ENCODE measurements at places on chromosomes 7 and 10.

DNA sequence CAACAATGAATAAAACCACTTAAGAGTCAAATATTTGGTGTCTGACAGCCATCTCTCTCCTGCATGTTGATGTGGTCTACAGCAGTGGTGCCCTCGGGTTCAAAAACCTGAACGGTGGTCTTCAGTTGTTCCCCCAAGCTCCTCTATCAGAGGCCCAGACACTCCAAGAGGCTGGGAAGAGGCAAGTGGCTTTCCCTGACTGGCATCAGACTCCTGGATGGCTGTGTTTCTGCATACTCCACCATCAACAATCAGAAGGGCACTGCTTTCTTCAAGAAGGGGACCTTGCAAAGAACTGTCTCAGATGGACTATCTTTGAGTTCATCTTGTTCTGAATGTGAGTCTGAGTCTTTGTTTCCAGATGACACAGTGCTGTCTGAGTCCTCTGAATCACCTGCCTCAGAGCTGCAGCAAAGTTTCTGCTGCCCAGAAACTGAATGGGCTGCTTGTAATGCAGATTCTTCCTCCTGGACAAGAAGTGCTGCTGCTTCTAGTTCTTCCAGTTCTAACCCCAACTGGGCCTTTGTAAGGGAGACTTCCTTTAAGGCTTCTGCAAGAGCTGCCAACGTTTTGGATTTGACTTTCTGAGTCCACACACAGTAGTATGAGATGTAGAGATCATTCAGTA, 5.9 kb upstream of the SGMS1 start:
- DNase-seq, result no peak

- no peak for DNase-seq
These were observed 207.7 kb upstream of the TEX47 start for GRCh38 chr7:89002981-89003956.

GRCh38 chr10:70120417-70120816, 12.2 kb downstream of the AIFM2 start:
- DNase-seq, result peak; percentile 34

GRCh38 chr10:22481687-22482539, 136.6 kb downstream of the SPAG6 start:
- DNase-seq, result no peak

DNA sequence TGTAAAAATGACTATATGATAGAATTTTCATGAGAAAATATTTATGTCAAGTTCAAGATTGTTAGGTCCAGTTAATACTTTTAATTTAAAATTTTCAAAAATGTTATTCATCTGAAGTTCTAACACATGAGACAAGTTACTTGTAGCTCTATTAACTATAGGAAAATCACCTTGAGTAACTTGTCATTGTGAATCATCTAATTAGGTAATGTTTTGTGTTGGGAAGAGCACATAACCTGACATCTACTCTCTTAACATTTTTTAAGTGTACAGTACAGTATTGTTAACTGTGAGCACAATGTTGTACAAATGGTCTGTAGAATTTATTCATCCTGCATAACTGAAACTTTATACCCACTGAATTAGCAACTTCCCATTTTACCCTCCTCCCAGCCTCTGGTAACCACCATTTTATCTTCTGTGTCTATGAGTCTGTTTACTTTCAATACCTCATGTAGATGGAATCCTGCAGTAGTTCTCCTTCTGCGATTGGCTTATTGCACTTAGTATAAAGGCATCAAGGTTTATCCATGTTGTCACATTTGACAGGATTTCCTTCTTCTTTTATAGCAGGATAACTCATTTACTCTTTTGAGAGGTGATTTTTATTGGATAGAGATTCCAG, 54.6 kb downstream of the ARL4A start:
- no peak for DNase-seq

- DNase-seq, result no peak
These were observed at the start of gene HOXA6 for GRCh38 chr7:27147199-27148030. Gene HOXA6 (minus strand): TSS chr7:27147774. CDS start chr7:27147749, 25 bp downstream.

- no peak for DNase-seq
These were observed 229.2 kb downstream of the TCERG1L start for GRCh38 chr10:131082201-131082850.

- DNase-seq, result no peak
These were observed 202.5 kb upstream of the SHH start for GRCh38 chr7:156014808-156015207.

DNA sequence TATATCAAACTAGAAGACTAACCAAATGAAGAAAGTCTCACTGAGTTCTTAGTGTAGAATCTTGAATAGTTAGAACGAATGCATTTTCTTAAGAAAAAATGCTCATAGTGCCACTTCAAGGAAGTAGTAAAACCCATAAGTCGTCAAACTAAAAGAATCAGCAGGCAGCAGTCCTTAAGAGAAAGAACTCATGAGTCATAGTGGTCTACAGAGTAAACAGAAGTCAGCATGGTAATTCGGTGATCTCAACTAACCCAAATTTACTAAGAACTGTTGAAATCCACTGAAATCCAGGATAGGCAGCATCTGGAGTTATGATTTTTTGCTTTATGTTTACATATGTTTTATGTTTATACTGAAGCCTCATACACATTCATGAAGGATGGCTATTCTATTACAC, 256.2 kb downstream of the LHFPL3 start:
- no peak for DNase-seq

DNA sequence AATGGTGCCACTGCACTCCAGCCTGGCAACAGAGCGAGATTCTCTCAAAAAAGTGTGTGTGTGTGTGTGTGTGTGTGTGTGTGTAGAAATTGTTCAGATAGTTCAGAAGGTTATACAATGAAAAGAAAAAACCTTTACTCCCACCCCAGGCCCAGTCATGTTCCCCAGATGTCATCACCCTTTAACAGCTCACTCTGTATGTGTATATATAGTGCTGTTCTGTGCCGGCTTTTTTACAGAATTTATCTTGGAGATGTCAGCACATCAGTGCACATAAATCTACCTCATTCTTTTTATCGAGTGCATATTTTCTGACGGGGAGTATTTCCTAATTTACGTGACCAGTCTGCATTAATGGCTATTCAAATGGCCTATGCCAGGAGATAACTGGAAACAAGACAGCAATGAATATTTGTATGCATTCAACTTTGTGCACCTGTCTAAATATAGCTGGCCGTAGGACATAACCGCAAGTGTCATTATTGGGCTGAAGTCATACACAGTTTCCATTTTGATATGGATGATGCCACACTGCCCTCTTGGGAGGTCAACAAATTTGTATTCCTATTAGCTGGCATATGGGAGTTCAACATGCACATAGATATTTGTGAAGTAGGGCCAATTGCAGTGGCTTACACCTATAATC, 11.7 kb downstream of the NIPSNAP2 start:
- DNase-seq, result no peak

GRCh38 chr10:15472008-15472407, 100.9 kb upstream of the FAM171A1 start:
- DNase-seq, result no peak

- no peak for DNase-seq
These were observed 86.3 kb downstream of the BAMBI start for GRCh38 chr10:28763471-28764170.

DNA sequence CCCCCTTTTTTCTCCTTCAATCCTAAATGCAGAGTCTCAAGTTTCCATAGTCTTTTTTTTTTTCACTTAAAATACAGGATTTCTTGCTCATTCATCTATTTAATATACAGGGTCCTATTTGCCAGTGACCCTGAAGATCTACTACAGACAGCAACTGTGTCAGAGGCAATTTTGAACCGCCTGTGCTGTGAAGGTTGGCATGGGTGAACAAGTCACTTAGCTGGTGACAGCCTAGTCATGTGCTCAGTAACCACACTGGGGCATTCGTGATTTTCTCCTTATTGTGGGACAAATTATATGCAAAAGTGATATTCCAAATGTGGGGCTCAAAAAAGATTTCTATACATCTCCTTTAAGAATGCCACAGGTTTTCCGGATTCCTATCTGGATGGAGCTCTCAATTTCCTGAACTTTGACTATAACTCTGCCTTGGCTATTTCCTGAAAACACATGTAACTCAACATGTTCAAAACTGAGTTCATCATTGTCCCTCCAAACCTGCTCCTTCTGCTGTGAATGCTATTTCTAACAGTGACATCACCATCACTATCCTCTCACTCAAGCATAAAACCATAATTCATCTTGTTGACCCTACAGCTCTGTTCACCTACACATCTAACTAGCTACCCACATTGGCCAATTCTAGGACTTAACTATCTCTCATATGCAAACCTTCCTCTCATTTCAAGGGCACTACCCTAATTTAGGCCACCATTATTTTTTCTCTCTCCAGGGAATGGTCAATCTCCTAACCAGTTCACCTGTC, 36.7 kb downstream of the CDK6 start:
- no peak for DNase-seq

- no peak for DNase-seq
These were observed 588.8 kb downstream of the INHBA start for GRCh38 chr7:41114131-41114530.

- no peak for DNase-seq
These were observed 37.6 kb downstream of the TNPO3 start for GRCh38 chr7:129017264-129017663.

GRCh38 chr10:106519376-106520030, 645.0 kb downstream of the SORCS1 start:
- no peak for DNase-seq

DNA sequence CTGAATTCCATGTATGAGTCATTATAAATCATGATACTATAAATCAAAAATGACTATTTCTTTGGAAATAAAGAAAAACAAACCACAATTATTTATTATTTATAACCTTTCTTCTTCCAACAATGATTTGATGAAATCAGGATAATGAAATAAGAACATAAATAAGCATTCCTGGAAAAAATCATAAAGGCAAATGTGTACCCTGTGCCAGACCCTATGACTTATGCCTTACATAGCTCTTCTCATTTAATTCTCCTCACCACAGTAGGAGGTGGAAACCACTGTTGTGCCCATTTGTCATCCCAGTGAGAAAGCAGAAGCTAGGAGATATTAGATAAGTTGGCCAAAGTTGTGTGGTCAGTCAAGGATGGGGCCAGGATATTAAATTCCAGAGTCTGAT, 255.1 kb downstream of the DOCK4 start:
- no peak for DNase-seq

DNA sequence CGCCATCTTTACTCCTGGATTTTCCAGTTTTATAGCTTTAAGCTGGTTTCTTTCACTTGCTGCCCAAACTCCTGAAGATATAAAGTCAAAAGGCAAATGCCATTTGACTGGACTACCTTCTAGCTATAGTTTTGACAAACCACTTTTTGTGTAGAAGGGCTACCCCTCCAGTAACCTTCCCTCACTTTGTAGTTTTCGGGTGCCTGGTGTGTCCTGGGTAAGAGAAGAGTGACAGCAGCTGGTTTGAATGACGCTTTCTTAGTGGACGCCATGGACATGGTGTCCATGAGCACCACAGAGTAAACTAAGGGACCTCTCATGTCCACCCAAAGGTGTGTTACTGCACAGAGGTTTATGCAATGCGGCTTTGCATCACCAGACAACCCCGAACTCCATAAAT, 21.2 kb upstream of the PITRM1 start:
- no peak for DNase-seq

DNA sequence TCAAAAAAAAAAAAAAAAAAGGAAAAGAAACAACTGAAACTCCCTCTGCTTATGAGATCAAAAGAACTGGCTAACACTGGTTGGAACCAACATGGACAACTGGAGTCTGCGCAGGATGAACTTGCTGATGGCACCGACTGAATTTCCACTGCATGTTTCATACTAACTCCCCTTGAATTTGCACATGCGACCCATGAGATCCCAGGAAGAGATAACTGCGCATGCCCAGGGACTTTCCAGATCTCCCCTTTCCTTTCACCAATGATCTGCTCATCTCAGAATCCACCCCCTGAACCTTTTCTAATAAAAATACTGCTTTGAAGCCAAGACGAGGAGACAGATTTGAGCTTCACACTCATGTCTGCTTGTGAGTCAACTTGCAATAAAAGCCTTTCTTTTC, 20.7 kb downstream of the LBX1 start:
- DNase-seq, result no peak

- no peak for DNase-seq
These were observed 39.7 kb downstream of the AHCYL2 start for GRCh38 chr7:129264534-129264933.

DNA sequence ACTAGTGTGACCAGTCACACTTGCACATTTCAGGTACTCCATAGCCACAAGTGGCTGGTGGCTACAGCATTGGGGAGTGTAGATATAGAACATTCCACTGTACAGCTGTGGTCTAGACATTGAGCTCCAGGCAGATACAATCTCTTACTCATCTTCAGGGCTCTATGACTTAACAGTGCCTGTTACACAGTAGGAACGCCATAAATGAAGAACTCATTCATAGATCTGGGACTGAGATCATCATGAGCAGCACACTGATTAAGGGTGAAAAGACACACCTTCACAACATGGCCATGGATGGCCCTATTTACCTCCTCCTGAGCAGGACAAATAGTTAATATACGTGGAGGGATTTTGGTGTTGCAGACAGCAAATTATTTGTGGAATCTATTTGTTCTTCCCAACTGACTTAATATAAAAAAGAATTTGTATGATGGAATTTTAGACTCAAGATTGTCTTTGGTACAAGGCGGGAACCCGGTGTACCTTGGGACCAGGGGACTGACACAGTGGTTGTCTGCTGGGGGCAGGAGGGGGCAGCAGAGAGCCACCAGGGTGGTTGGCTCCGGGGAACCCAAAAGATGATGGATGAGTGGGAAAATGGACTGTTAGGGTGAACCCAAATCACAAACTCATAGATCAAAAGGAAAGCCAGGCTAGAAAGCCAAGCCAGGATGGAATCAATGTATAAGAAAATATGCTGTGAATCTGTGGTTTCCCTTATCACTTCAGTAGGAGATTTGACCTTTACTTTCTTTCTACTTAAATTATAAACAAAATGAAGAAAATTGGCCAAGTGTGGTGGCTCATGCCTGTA, 24.3 kb upstream of the CPA2 start:
- no peak for DNase-seq

DNA sequence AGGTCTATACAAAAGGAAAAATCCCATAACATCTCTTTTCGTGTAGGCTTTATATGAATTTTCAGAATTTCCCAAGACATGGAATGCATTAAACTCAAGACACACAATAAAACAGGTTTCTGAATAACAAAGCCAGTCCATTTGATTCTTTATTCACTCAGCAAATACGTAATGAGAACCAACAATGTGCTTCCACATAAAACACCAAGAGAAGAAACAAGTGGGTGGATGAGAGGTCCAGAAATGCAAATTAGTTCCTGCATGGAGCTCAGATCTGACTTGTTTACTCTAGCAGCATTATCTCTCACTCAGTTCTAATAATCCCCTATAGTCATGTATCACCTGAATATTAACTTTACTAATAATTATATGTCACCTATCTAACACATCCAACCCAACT, 249.5 kb downstream of the LRRTM3 start:
- no peak for DNase-seq

GRCh38 chr10:121133901-121134300, 282.7 kb downstream of the WDR11 start:
- no peak for DNase-seq
